ENCODE measurements at places on chromosomes 12 and 14. TPM values are rescaled to one million over a fixed set of nuclear protein-coding genes. Genes with fewer than 3 reads are reported as not detected.

The LPAR5 gene
- 1.8 TPM for total RNA-seq

The ACOT4 gene
- 5.9 TPM for total RNA-seq

The PRICKLE1 gene
- 9.4 TPM for total RNA-seq

The TRIM9 gene
- total RNA-seq = 4.6 TPM

The CLEC6A gene
- total RNA-seq = not detected

The PRIM1 gene
- total RNA-seq = 8.3 TPM

The GRIP1 gene
- total RNA-seq = 0.48 TPM

The CLEC4C gene
- total RNA-seq = not detected

The GPR84 gene
- total RNA-seq = 0.44 TPM

The IL26 gene
- total RNA-seq = not detected

DNA sequence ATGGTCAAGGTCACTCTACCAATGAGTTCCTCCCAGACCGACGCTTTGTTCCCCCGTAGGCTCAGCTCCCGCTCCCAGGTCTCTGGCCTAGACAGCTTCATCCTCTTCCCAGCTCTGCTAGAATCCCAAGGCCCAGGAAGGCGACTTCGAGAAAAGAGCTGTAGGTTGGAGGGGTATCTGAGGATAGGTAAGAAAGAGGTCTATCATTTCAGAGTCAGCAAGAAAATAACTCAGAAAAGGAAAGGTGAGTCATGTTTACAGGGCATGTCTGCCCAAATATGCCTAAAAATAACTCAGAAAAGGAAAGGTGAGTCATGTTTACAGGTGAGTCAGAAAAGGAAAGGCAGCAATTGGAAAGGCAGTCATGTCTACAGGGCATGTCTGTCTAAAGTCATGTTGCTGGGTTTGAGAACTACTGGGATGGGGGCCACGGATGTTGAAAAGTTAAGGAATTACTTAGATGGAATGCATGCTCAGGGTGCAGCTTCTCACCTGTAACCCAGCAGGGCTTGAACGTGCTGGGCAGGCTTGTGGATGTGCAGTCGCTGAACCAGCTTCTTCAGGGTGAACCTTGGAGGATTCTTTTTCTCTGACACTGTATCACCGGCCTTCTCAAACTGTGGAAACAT lies 12.2 kb downstream of the TEP1 start:
- no peak for DNase-seq

DNA sequence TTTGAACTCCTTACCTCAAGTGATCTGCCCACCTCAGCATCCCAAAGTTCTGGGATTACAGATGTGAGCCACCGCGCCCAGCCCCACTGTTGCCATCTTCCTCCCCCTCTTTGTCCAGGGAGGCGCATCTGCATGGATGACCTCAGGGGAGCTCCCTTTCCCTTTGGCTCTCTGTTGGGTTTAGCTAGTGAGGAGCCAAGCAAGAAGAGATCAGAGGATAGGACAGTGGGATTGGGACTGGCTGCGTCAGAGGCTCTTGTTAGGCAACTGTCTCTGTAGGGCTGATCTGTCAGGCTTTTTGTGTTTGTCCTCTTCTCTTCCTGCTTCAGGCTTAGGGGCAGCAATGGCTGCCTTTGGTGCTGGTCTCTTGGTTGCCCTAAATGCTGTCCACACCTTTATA lies 8.5 kb upstream of the IFT81 start:
- DNase-seq = no peak

DNA sequence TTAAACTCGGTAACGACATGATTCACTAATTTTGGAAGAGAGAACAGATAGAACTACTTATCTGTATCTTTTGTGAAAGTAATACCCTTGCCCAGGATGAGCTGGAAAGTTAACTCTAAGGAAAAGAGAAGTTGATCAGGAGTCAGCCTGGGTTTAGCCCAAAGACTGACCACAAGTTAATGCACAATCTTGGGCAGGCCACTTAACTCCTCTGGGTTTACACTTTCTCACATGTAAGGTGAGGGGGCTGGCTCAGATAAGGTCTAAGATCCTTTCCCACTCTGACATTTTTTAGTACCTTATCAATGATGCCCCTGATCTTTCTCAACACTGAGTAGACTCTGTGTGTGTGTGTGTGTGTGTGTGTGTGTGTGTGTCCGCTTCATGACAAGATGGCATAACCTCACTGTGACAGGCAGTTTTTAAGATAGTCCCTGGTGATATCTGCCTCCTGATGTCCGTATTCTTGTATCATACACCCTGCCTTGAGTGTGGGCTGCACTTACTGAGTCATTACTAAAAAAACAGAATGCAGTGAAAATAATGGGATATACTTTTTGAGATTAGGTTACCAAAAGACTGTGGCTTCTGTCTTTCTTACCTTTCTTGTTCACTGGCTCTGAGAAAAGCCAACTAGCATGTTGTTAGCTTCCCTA lies 56.2 kb upstream of the CCDC198 start:
- DNase-seq = no peak

GRCh38 chr12:30978639-30979038 lies 52.1 kb downstream of the TSPAN11 start:
- DNase-seq = no peak

GRCh38 chr12:19186722-19187661 lies 57.5 kb downstream of the PLEKHA5 start:
- no peak for DNase-seq

DNA sequence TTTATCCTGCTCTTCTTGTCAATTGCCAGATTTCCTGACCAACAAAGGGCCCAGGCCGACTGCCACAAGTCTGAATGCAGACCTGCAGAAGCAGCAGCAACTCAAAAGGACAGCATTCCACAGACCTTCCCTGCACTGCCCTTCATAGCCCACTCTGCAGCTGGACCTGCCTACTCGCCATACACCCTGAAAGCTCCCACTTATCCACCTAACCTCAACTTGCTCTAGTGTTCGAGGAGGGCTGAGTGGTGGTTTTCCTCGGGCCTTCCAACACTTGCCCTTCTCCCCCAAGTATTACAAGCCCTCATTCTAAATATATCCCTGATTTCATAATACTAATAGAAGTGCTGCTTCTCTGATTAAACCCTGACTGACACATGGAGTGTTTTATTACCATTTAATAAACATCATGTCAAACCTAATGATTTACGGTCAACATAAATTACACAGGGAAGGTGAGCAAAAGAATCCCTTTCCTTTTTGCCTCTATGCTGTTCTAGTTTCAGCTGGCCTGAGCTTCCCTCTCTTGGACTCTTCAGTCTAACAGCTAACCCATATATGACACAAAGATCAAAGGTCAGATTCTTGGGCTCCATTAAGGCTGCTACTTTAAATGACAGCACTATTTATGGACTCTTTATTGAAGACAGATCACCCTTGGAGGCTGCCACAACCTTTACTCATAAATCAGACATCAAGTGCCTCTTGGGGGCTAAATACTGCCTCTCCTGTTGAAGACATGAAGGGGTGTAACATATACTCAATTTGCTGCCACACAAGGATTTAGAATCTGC lies 1546.9 kb upstream of the TMEM132C start:
- DNase-seq = no peak

- DNase-seq = no peak
Observed at GRCh38 chr12:11630046-11630706, 19.3 kb upstream of the ETV6 start.

DNA sequence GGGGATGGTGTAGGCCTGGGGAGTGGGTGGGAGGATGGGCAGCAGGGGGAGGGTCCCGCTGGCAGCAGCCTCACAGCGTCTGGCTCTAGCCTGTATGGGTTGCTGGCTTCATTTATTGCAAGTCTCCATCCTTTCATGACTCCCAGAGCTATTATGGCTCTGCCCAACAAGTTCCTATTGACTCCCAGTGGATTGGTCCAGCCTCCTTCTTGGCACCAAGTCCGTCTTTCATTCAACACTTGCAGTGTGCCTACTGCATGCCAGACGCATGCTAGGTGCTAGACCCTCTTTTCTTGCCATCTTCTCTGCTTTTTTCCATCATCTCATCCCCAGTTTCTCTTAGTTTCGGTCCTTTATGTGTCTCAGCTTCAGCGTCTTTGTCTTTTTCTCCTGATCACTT lies 1.1 kb downstream of the PSMB11 start:
- no peak for DNase-seq

GRCh38 chr12:106417926-106418910 lies 60.7 kb downstream of the POLR3B start:
- no peak for DNase-seq

- peak; percentile 85 for DNase-seq
Observed at GRCh38 chr12:47904713-47905709, at the start of gene VDR. TSS of gene VDR (minus strand) at chr12:47904994. CDS start at chr12:47879113, 25,881 bp downstream.

DNA sequence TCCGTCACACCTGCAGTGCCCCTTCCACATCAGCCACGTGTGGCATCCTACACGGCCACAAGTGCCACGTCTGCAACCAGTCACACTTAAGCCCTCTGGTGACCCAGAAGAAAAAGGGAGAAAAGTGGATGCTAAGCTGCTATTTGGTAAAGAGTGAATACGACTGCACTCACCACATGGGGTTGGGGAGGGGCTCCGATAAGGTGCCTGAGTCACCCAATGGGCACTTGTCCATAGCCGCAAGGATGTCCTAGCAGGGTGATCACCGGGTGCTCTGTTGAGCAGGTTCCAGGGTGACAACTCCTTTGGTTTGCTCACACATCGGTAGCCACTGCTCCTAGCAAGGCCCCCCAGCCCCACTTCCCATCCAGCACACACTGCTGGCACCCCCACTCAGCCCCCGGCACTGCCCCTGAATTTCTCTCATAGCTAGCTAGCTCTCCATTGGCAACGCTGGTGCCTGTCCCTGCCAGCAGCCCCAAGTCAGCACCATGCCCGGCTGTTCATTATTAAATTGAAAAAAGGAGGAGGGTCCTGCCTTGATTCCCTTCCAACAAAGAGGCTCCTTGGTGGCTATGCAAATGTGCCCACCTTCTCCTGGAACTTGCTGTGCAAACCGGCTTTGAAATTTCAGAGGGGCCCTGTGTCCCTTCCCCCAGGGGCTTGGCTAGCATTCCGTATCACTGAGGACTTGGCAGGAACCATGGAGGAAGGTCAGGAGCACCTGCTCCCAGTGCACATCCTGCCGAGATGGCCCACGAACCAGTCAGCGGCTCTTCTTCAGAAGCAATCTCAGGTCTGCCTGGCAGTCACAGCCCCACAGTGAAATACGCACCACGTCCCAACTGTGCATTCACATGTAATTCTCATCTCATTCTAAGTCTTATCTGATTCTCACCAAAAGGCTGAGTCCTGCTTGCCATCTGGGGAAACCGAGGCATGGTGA lies 227.7 kb upstream of the DIO3 start:
- DNase-seq = no peak

- DNase-seq = no peak
Observed at GRCh38 chr12:79058342-79058741, 193.8 kb downstream of the SYT1 start.

DNA sequence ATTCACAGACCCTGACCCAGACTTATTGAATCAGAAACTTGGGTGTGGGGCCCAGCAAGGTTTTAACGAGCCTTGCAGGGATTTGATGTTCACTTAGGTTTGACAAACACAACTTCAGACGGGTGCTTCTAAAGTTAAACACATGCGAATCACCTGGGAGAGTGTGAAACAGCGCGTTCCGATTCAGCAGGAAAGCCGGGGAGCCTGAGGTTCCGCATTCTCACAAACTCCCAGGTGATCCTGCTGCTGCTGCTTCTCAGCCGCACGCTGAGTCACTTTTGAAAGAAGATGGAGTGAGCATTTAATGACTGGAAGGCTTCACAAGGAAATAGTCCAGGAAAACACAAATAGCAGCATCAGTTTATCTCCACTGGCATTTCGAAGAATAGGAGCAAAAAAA lies 44.2 kb upstream of the DDX11 start:
- DNase-seq = no peak

- DNase-seq = peak; percentile 64
Observed at GRCh38 chr12:52523824-52524223, 3.6 kb upstream of the KRT5 start.

- DNase-seq = peak; percentile 55
Observed at GRCh38 chr14:101721951-101722661, 39.4 kb upstream of the PPP2R5C start.

GRCh38 chr12:2616763-2617162 lies 178.0 kb upstream of the FKBP4 start:
- DNase-seq = no peak

DNA sequence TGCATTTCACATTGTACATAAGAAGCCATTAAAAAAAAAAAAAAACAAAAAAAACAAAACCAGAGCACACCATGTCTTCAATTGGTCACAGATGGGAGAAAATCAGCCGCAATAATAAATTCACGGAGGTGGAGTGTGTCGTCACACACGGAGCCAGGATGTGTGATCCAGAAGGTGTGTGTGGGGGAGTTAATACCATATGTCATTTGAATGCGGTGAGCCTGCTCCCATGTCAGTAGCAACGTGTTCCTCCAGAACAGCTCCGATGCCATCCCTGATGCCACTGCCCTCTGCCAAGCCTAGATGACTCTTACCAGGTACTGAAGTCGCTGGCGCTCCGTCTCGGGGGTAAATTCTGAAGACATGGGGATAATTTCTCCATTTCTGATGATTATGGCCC lies 197.8 kb downstream of the PPM1H start:
- DNase-seq = no peak

DNA sequence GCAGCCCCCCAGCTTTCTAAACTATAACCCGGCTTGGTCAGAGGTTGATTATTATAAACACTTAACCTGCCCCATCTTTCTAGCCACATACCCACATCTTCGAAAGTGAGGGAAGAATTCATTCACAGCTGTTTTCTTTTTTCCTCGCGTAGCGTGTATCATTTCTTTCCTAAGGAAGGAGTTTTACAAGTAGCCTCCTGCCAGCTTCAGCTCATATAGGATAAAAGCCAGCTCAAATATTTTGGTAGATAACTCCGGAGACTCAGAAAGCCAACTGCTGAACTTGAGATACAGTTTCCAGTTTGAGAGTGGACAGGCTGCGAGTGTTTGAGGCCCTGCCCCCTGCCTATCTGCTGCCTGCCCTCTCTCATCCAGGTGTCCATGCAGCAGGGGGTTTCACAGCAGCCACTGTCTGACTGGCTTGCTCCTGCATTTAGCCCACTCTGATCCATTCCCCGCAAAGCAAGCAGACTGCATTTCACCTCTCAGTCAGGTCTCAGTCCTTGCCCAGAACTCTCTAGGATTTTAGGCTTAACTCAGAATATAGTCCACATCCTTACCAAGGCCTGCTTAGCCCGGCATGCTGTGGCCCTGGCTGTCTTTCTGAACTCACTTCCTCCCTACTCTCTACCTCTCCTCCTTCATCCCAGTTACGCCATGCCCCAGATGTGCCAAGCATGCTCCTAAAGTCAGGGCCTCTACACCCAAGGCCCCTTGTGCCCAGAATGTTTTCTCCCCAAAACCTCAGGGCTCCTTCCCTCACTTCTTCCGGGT lies 46.9 kb downstream of the EVL start:
- DNase-seq = no peak

DNA sequence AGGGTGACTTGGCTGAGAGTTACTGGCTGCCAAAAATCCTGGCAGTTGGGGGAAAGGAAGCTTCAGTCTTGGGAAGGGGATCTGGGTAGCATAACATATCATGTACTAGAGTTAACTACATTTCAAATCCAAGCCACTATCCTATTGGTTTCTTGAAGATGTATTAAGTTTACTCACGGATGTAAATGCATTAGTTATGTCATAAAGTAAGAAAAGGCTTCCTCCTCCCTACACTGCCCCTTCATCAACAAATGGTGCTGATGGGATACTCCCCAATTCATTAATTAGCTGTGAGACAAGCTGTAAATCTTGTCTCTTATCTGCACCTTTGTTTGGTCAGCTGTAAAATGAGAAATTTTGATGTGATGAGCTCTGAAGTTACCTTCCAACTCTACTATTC lies 150.1 kb upstream of the SOX5 start:
- DNase-seq = no peak

- no peak for DNase-seq
Observed at GRCh38 chr12:6061660-6062059, 62.8 kb downstream of the VWF start.

Data from breast epithelium (tissue), 4 donors.